ENCODE measurements at places on chromosomes 12 and 14.
A peak's percentile ranks its signal among the peaks of the same experiment; 100 is the strongest.

DNA sequence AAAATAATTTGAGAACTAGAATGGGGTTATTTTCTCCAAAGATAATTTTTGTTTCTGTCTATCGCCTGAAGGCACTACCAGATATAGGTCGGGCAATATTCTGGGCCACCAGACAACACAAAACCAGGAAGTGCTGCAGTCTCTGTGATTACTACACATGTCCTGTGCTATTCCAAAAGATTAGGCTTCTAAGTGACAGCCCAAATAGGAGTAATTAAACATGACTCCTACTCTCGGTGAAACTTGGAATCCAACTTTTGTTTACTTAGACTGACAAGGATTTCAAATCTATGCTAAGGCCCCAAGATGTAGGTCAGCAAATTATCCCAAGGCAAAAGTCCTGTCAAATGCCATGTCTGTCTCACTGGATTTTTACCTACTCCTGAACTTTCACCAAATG lies 157.6 kb upstream of the LRFN5 start:
- H3K4me1 ChIP-seq: no peaks in the 10 kb centered on the region
- H3K4me3 ChIP-seq: no peak overlapping the region

DNA sequence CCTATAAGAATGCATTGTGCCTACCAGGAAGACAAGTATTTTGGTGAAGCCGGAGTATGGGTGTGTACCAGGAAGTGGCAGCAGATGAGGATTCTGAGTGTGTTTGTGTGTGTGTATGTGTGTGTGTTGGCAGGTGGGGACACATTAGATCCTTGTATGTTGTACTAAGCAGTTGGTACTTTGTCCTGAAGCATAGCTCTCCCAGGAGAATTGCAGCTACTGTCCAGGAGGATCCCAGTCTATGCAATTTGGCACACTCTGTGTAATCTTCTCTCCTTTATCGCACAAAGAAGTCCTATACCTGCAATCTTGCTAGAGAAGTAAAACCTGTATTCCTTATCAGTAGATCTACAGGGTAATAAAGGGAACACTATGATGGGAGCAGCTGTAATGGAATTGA lies 276.5 kb downstream of the PAWR start:
- H3K27me3 ChIP-seq: no peaks in the 10 kb centered on the region
- H3K36me3 ChIP-seq: no peaks in the 10 kb centered on the region
- no peak overlapping the region for H3K4me3 ChIP-seq
- no peaks in the 10 kb centered on the region for H3K4me1 ChIP-seq
- DNase-seq: no peak

GRCh38 chr12:1425396-1425729 lies 169.0 kb downstream of the FBXL14 start:
- DNase-seq: no peak
- no peaks in the 10 kb centered on the region for H3K4me1 ChIP-seq
- peaks cover 9% of the 10 kb centered on the region for H3K36me3 ChIP-seq

- peaks cover 61% of the 10 kb centered on the region for H3K27me3 ChIP-seq
- no peak for DNase-seq
- no peak overlapping the region for H3K27ac ChIP-seq
These were observed 20.4 kb upstream of the ATP5MC2 start for GRCh38 chr12:53696285-53696654.

- H3K27me3 ChIP-seq: peaks cover 3% of the 10 kb centered on the region
- no peak for DNase-seq
These were observed 55.6 kb downstream of the GTF2A1 start for GRCh38 chr14:81165188-81165587.

DNA sequence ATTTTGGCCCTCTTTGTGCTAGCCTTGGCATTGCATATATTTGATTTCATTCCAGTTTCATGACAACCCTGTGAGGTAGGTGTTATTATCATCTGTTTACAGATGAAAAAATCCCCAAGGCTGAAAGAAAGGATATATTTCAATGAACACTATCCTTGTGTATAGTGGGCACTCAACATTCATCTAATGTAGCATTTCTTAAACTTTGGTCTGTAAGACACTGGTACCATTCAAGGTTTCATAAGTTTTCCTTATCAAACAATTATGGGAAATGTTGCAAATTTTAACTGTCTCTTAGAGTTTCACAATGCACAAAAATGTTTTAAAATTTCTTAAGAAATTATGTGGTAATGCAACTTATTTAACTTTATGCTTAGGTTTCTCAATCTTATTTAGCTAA lies 44.3 kb downstream of the ATP23 start:
- H3K27ac ChIP-seq: no peak overlapping the region
- H3K27me3 ChIP-seq: peaks cover 6% of the 10 kb centered on the region
- no peak overlapping the region for H3K4me3 ChIP-seq
- no peak for DNase-seq
- no peaks in the 10 kb centered on the region for H3K36me3 ChIP-seq

- H3K4me3 ChIP-seq: peak overlapping the region; percentile 64
- peaks cover 13% of the 10 kb centered on the region for H3K27me3 ChIP-seq
- H3K27ac ChIP-seq: peak overlapping the region; percentile 38
- peaks cover 37% of the 10 kb centered on the region for H3K4me1 ChIP-seq
These were observed 89.5 kb upstream of the BCL2L14 start for GRCh38 chr12:11981121-11981733.

DNA sequence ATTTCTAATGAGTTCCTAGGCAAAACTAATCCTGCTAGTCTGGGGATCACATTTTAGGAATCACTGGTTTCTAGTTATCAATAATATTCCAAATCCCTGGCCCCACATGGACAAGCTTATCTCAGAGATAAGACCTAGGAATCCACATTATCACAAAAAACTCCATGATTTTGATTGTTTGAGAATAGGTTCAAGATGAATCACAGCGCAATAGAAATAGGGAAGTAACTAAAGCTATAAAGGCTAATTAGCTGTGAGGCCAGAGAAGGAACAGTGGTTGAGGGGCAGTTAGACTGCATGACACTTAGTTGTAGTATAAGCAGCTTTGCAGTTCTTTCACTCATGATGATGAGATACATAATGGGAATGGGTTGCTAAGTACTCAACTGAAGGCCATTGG lies 13.1 kb upstream of the ATP5F1B start:
- H3K4me1 ChIP-seq: peaks cover 4% of the 10 kb centered on the region
- H3K36me3 ChIP-seq: peaks cover 15% of the 10 kb centered on the region
- H3K4me3 ChIP-seq: no peak overlapping the region
- no peak overlapping the region for H3K27ac ChIP-seq
- DNase-seq: no peak

DNA sequence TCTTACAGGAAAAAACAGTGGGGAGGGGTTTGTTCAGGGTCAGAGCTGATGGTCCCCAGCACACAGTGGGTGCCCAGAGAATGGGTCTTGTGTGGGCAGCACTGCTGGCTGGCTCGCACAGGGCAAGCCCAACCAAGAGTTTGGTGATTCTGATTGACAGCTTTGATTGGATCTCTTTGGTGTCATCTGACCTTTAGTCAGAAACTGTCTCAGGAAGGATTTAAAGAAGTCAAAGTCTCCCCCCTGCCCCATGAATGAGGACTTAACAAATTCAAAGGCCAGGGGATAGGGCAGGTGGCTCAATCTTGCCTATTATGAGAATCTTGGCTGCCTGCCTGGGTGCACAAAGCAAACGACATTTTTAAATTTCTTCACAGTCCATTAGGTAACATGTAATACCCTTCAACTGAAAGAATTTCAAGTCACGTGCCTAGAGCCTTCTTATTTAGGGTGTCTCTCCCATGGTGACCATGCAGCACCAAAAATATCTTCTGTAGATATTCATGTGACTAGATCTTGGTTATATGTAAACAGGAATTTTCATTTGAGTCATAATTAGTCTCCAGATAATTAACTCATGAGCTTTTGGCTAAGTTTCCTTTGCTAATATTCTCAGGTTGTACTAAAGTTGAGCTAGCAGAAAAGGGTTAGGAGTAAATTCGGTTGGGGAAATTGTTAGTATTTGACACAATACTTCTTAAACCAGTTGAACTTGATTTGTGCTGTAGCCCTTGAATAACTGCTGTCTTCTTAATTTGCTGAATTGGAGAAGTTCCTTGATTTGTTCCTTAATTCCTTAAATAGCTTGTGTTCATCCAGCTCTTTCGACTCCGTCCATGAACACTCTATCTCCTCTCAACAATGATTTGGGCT lies 54.5 kb upstream of the HECTD1 start:
- H3K27ac ChIP-seq: no peak overlapping the region
- peaks cover 3% of the 10 kb centered on the region for H3K27me3 ChIP-seq
- H3K4me1 ChIP-seq: no peaks in the 10 kb centered on the region
- H3K36me3 ChIP-seq: no peaks in the 10 kb centered on the region
- H3K4me3 ChIP-seq: no peak overlapping the region
- DNase-seq: no peak

DNA sequence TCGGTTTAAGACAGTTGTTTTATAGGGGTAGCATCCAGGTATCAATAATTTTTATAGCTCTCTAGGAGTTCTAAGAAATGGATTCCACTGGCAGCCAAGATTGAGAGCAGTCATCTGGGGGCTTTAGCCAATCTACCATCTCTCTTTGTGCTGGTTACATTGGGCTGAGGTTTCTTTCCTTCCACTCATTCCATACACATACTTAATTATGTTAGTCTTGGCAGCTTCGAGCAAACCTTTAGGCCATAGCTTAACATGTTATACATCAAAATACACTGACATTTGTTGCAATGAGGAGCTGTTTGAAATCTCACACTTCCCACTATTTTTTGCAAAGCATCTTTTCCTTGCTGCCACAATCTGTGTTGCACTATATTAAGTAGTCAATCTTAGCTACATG lies 63.1 kb downstream of the ARMH4 start:
- H3K27me3 ChIP-seq: no peaks in the 10 kb centered on the region
- no peak overlapping the region for H3K27ac ChIP-seq
- no peaks in the 10 kb centered on the region for H3K36me3 ChIP-seq

DNA sequence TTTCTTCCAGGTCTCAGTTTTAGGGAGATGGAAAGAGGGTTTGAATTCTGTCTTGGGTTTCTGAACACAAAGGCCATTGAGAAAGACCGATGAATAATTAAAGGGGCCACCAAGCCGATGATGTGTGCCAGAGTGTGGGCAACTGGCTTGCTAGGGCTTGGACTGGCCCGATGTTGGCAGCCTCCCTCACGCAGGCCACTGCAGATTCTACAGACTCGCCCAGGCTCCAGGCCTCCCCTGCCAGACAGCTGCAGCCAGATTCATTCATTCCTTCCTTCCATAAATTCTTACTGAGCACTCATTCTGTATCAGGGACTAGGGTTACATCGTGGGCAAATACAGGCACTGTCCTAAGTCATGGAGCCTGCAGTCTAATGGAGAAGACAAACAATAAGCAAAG lies 34.9 kb downstream of the ACTN1 start:
- peaks cover 5% of the 10 kb centered on the region for H3K36me3 ChIP-seq
- H3K4me3 ChIP-seq: no peak overlapping the region
- H3K4me1 ChIP-seq: no peaks in the 10 kb centered on the region
- no peak for DNase-seq

GRCh38 chr12:31106101-31106803 lies 32.6 kb downstream of the DDX11 start:
- H3K4me1 ChIP-seq: no peaks in the 10 kb centered on the region
- H3K36me3 ChIP-seq: peaks cover 4% of the 10 kb centered on the region
- H3K4me3 ChIP-seq: no peak overlapping the region
- H3K27ac ChIP-seq: no peak overlapping the region
- no peaks in the 10 kb centered on the region for H3K27me3 ChIP-seq

DNA sequence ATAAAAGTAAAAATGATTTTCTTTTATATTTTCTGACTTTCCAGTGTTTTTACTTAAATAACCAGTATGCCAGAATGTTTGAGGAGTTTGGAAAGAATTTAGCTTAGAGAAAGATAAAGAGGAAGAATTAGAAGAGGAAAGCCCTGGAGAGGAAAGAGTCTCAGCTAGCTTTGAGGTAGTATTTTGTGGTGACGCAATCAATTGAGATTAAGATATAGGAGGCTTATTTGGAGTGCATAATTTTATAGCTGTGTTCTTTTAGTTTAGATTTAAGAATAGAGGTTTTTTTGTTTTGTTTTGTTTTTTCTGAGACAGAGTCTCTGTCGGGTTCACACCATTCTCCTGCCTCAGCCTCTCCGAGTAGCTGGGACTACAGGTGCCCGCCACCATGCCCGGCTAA lies 18.1 kb downstream of the CLEC2B start:
- peaks cover 5% of the 10 kb centered on the region for H3K27me3 ChIP-seq
- H3K4me3 ChIP-seq: peak overlapping the region; percentile 28

DNA sequence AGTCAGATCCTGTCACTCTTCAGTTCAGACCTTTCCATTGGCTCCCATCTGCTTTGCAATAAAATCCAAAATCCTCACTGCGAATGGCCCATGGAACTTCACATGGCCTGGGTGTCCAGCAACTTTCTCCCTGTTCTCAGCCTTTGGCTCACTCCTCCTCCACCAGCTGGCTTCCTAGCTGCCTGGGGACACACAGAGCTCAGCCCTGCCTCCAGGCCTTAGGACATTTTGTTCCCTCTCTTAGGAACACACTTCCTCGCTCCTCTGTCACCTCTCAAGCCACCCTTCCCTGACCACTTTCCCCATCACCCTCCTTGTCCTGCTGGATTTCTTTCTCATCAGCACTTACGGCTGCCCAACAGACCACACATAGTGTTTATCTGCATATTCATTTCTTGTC lies 419.6 kb downstream of the MED13L start:
- H3K4me1 ChIP-seq: no peaks in the 10 kb centered on the region
- no peak for DNase-seq
- H3K27me3 ChIP-seq: peaks cover 6% of the 10 kb centered on the region
- no peak overlapping the region for H3K27ac ChIP-seq

DNA sequence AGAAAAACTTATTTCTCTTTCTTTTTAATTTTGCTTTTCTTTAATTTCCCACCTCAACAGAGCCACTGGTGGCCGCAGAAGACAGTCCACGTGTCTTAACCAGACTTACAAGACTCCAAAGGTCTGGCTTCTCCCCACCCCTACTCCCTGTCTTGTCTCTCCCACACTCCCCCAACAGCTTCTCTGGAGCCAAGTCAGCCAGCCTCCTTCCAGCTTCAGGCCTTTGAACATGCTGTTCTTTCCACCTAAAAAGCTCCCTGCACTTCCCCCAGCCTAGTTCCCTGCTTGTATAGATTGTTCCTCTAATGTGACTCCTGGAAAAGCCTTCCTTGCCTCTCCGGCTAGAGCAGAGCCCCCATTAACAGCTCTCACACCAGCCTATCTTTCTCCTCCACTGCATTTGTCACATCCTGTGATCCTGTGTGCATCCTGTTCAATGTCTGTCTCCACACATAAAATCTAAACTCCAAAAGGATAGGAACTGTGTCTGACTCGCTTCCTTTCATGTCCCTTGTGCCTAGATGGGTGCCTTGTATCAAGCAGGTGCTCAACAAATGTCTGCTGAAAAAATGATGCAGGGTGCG lies 7.8 kb upstream of the DYNLL1 start:
- H3K4me1 ChIP-seq: peaks cover 25% of the 10 kb centered on the region
- H3K36me3 ChIP-seq: peaks cover 20% of the 10 kb centered on the region
- H3K4me3 ChIP-seq: no peak overlapping the region
- no peaks in the 10 kb centered on the region for H3K27me3 ChIP-seq
- no peak for DNase-seq
- H3K27ac ChIP-seq: no peak overlapping the region

GRCh38 chr12:109451400-109451799 lies 25.7 kb downstream of the KCTD10 start:
- H3K4me3 ChIP-seq: peak overlapping the region; percentile 79
- no peaks in the 10 kb centered on the region for H3K27me3 ChIP-seq
- DNase-seq: no peak
- H3K4me1 ChIP-seq: peaks cover 91% of the 10 kb centered on the region
- peak overlapping the region; percentile 82 for H3K27ac ChIP-seq
- peaks cover 36% of the 10 kb centered on the region for H3K36me3 ChIP-seq

- H3K4me1 ChIP-seq: no peaks in the 10 kb centered on the region
- H3K4me3 ChIP-seq: no peak overlapping the region
- no peak for DNase-seq
These were observed 790.8 kb upstream of the TBX3 start for GRCh38 chr12:115474539-115475353.

All from immature natural killer cell (primary cell).